ENCODE measurements at places on chromosomes 2 and 18.

- no peak for DNase-seq
These were observed 519.1 kb downstream of the RNF144A start for GRCh38 chr2:7436096-7436906.

DNA sequence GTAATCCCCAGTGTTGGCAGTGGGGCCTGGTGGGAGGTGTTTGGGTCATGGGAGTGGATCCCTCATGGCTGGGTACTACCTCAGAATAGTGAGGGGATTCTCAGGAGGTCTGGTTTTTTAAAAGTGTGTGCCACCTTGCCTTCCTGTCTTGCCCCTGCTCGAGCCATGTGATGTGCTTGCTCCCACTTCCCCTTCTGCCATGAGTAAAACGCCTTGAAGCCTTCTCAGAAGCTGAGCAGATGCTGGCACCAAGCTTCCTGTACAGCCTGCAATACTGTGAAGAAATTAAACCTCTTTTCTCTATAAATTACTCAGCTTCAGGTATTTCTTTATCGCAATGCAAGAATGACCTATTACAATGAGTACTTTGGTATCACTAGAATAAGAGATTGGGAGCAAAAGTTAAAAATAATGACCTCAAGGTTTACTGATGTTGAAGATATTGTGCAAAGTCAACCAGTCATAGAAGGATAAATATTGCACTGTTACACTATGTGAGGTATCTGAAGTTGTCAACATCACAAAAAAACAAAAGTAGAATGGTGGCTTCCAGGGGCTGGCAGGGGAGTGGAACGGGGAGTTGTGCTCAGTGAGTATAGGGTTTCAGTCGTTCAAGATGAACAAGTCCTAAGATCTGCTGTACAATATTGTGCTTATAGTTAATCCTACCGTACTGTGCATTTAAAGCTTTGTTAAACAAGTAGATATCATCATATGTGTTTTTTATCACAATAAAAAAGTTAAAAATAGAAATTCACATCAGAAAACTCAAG is 938.3 kb upstream of the CNTNAP5 start:
- DNase-seq: no peak

DNA sequence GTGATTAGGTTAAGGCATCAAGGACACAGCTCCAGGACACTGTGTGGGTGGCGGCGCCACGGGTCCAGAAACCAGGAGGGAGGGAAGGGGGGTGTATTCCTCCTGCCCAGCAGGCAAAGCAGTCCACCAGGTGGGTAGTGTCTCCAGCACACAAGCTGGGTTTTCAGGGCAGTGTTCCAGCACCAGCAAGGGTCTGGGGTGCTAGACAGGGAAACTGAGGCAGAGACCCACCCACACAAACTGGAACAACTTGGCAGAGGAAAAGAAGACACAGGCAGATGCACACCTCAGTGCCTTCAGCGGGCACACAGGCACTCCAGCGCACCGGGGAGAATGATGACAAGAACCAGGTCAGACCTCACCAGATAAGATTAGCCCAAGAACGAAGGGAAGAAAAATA is 28.4 kb upstream of the GNAL start:
- no peak for DNase-seq

GRCh38 chr2:47026748-47027534 is 111.3 kb upstream of the MCFD2 start:
- DNase-seq: no peak

GRCh38 chr2:46561731-46562450 is 82.5 kb downstream of the TMEM247 start:
- DNase-seq: no peak

DNA sequence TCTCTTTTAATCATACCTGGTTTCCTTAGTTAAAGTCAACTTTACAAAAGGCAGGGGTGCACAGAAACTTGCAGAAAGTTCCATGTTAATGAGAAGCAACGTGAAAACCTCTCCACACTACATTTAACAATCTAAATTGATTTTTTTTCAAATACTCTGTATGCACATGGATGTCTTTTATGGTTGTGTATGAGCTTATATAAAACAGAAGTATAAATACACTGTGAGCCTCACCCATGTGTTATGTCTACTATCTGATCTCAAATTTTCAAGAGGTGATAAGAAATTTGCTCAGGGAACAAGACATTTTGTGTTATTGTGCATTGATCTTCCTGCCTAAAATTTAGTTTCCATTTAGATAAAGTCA is 617.6 kb downstream of the ADCYAP1 start:
- no peak for DNase-seq

- DNase-seq: no peak
These were observed 628 bp downstream of the PPP1R7 start for GRCh38 chr2:241150660-241151530.

DNA sequence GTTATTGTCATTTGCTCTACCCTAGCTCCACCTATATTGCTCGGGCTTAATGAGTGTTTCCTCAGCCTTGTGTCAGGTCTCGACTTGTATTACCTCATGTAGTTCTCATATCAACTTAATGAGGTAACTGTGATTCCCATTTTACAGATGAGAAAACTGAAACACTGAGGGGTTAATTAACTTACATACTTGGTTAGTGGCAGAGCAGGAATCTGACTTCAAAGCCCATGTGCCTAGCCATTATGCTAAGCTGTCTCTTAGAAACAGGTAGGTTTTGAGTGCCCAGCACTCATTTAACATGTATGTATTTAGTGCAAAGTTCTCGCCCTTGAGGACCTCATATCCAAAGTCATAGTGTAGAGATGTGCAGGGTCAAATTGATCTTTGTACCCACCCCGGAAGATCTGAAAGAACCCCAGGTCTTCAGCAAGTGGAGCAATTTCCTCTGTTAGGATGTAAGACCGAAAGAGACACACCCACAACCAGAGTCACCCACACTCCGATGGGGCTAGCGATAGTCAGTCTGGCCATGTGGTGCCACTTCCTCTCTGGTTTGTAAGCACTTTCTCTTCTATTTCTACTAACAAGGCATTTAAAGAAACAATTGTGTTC is 121.0 kb upstream of the SLC39A10 start:
- no peak for DNase-seq

- no peak for DNase-seq
These were observed 327.9 kb downstream of the AKAIN1 start for GRCh38 chr18:4869155-4869554.

DNA sequence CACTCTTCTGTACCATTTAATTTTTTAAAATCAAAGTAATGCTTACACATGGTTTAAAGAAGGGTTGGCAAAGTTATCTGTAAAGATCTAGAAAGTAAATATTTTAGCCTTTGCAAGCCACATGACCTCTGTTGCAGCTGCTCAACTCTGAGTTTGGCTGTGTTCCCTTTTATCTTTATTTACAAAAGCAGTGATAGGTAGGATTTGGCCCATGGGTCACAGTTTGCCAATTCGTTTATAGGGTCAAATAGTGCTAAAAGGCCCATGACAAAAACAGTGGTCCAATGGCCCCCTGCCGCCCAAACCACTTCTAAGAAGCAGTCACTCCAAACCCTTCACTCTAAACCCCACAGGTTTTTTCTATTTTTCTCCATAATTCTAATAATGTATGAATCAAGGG is 124.8 kb downstream of the PARD3B start:
- no peak for DNase-seq

GRCh38 chr18:28071199-28071598 is 105.7 kb downstream of the CDH2 start:
- no peak for DNase-seq

GRCh38 chr2:190216829-190217228 is 102.8 kb downstream of the HIBCH start:
- peak; percentile 16 for DNase-seq

- no peak for DNase-seq
These were observed 137.9 kb downstream of the SPAG16 start for GRCh38 chr2:213422211-213422610.

DNA sequence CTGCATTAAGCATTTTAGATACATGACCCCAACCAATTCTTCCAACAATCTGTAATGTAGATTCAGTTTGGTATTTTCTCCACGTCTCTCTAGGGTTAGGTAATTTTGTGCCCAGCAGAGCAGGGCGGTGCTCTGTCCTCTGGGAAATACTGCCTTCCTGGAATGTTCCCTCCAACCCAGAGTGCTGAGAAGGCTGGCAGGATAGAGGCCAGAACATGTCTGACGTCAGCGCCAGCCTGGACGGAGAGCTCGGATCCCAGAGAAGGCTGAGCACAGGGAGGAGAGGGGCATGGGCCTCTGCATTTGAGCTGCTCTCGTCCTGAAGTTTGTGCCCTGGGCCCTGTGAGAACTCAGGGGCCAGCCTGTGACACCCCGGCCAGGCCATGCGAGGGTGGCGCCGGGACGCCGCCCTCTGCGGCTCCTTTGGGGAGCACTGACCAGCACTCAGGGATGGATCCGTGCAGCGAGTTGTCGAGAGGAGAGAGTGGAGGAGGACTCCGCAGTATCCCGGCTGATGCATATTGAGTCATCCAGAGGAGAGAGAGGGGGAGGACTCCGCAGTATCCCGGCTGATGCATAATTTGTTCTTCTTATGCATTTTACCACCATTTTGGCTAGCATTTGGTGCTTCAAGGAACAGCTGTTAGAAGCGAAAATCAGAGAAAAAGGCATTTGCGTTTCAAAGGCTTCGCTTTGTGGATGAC is 80.0 kb upstream of the PXDN start:
- DNase-seq: no peak

DNA sequence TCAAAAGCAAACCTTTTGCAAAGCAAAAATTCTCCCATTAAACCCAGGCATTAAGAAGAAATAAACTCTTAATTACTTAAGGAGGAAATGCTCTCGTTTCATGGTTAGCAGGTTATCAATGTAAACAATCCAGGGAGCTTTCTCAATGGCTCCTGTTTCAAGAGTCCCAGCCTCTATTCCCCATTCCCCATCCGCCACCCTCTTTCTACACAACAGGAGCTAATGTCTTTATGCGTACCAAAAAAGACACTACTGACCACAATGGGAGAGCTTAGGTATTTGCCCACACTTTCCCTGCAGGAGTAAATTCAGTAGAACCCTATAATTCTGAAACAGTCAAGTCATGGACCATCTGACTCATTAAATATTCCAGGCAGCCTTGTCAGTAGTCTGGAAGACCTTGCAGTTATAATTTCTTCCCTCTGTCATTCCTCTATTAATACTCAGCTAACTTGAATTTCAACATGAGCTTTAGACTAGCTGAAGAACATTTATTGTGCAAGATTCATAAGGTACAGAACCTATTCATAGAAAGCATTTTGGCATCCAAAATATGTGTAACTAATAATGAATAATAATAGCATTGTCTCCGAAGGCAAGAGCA is 48.6 kb downstream of the SLC8A1 start:
- no peak for DNase-seq

DNA sequence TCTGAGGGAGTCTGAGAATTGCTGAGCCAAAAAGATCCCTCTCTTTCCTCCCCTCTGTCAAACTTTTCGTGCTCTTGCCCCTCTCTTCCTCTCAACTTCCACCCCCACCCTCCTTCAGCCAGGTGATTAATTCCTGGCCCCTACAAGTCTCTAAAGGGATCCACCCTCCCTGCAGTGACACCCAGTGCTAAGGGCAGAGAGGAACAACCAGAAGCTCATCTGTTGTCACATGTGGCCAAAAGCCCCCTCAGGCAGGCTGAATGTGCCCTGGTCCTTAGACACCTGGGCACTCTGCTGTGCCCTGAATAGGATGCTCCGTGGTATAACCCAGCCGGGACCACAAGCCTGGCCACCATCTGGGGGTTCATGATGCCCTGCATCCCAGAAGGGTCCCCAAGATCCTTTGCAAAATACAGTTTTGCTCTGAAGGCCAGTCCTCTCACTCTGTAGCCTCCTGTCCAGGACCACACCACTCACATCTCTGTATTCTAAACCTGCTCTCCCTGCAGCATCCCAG is 234.4 kb downstream of the BCL11A start:
- no peak for DNase-seq

GRCh38 chr2:181774685-181775084 is 94.4 kb upstream of the NEUROD1 start:
- DNase-seq: no peak

DNA sequence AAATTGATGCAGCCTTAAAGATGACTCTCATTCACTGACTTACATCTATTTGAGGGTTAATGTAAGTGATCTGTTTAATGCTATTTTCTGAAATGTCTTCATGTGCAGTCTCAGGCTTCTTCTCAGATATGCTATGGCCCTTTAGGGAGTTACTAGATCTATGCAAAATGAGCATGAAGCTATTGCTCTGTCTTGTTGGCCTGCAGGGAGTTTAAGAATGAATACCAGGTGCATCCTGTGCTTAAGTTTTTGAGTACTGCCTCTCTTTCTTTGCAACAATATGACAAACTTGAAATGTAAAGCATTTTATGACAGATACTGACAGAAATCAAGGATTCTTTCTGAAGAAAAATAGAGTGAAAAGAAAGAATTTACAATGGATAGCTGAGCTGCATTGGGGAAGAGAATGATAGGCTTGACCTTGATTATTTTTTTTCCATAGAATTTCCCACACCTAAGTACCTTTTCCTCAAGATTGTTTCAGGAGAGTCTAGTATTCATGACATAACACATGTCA is 1058.3 kb upstream of the TMEFF2 start:
- DNase-seq: no peak

- DNase-seq: no peak
These were observed 22.7 kb downstream of the ANKRD29 start for GRCh38 chr18:23640052-23640451.

DNA sequence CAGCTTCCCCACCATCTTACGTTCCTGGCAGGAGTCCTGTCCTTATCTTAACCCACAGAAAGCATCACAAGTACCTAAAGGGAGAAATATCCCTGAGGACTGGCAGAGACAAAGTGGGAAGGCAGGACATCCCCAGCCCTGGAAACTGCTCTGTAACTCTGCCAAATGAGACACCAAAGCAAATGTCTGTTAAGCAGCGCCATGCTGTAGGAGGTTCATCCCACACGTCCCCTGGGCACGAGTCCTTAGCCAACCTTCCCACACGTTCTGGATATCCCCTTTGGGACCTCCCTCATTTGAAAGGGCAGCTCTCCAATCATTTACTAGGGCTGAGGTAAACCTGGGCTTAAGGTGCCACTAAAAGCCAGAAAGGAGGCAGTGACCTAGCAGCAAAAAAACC is 207.2 kb downstream of the ATAD2B start:
- DNase-seq: no peak

DNA sequence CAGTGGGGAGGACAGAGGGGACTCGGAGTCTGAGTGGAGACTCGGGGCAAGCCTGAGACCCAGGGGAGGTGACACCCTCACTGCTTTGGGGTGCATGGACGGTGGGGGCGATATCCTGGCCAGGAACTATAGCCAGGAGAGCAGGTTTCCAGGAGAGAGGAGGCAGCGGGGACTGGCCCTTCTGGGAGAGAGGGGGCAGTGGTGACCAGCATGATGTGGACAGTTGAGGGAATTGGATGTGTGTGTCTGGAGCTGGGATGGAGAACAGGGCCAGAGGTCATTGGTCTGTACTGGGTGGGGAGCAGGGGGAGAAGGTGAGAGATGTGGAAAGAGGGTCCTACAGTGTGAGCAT is 63.6 kb downstream of the ACKR3 start:
- DNase-seq: no peak

DNA sequence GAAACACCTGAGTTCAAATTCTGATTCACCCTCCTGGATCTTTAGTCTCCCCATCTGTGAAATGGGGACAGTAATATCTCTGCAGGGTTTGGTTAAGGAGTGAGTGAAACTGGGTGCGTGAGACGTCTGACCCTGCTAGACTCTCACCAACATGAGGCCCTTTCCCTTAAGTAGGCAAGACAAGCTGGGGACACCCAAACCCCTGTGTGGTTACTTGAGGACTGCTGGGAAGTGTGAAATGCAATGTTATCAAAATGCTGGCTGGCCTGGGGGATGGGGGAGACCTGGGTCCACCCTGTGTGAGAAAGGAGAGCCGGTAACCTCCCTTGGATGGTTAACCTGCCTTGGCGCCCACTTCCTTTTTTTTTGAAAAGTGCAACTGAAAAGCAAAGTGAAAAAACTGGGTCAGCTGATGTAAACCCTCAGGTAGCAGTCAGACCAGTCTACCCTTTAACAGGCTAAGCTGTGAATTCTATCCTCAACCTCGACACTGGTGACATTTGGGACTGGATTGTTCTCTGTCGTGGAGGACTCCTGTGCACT is 82.3 kb downstream of the INPP5D start:
- no peak for DNase-seq

Measured in HEK293T (cell line).